ENCODE measurements at places on chromosomes 11 and 22.

DNA sequence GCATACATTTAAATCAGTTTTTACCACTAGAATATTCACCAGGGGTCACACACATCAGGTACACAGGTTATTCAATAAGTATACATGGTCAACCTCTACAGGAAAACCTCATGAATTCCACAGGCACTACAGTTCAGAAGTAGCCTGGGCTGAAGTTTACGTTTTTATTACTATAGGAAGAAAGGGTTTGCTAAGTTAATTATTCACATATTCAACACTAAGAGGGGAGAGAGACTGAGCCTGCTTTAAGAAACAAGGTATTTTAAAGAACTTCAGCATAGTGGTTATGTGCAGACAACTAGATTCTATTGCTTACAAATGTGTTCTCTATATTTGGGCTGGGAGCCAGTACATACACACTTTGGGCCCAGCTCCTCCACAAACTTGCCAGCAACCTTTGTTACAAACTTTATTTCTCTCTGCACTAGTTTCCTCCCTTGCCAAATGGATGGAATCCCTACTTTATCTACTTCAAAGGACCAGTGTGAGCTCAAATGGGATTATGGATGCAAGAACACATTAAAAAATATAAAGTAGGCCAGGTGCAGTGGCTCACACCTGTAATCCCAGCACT lies 31.9 kb downstream of the IL18BP start:
- no peak for DNase-seq

- no peak for DNase-seq
These were observed 230.4 kb upstream of the MTNR1B start for GRCh38 chr11:92739041-92739440.

GRCh38 chr11:118911113-118911879 lies 14.4 kb downstream of the BCL9L start:
- DNase-seq = no peak

DNA sequence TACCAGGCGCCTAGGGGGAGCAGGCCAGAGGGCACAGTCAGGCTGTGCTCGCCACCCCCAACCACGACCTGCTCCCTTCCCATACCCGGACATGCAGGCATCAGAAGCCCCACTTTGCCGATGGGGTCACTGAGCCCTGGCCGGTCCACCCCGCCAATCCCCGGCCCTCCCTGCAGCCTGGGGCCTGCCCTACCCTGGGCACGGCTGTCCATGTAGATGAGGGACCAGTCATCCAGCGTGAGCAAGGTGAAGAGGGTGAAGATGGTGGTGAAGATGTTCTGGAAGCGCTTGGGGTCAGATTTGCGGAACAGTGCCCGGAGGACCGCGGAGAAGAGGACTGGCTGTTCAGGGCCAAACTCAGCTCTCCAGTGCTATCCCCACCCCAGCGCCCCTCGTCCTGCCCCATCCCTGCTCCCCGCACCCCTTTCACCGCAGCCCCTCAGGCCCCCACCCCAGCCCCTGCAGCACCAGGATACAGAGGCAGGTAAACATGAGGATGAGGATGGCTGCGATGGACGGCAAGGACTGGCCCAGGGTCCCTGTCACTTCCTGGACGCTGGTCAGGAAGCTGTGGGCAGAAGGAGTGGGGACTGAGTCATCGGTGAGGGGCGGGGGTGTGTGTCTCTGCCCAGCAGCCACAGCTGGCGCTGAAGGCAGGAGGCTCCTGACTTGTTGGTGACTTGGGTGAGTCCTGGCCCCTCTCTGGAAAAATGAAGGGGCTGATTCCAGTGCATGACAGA lies 5.5 kb downstream of the CATSPER1 start:
- DNase-seq = no peak

- DNase-seq = no peak
These were observed 7.0 kb downstream of the SERPING1 start for GRCh38 chr11:57604296-57605027.

GRCh38 chr11:106679581-106679980 lies 338.7 kb downstream of the GUCY1A2 start:
- DNase-seq = no peak

- no peak for DNase-seq
These were observed 44.8 kb upstream of the ISX start for GRCh38 chr22:35021161-35021560.
